Putamen (tissue), 1 donor: ENCODE measurements at places on chromosomes 3 and 15.
A peak's percentile ranks its signal among the peaks of the same experiment; 100 is the strongest.

GRCh38 chr15:89112341-89112971 lies 24.2 kb downstream of the ABHD2 start:
- no peak for DNase-seq

GRCh38 chr3:186798239-186798874 lies 7.9 kb downstream of the RFC4 start:
- DNase-seq: no peak

DNA sequence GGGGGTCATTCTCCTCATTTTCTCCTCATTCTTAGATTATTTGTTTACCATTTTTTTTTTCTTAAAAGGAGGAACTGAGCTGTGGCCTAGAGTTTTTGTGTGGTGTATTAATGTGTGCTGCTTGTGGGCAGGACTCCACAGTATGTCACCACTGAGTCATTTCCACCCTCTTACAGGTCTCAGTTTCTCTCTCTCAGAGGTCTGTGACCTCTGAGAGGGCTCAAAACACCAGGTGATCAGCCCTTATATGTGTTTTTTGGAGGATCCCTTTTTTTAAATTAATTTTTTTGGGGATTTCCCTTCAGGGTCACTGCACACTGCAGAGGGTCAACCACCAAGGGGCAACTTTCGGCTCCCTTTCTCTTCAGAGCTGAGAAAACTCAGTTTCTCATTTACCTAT lies 166.4 kb downstream of the SUCNR1 start:
- no peak for DNase-seq

DNA sequence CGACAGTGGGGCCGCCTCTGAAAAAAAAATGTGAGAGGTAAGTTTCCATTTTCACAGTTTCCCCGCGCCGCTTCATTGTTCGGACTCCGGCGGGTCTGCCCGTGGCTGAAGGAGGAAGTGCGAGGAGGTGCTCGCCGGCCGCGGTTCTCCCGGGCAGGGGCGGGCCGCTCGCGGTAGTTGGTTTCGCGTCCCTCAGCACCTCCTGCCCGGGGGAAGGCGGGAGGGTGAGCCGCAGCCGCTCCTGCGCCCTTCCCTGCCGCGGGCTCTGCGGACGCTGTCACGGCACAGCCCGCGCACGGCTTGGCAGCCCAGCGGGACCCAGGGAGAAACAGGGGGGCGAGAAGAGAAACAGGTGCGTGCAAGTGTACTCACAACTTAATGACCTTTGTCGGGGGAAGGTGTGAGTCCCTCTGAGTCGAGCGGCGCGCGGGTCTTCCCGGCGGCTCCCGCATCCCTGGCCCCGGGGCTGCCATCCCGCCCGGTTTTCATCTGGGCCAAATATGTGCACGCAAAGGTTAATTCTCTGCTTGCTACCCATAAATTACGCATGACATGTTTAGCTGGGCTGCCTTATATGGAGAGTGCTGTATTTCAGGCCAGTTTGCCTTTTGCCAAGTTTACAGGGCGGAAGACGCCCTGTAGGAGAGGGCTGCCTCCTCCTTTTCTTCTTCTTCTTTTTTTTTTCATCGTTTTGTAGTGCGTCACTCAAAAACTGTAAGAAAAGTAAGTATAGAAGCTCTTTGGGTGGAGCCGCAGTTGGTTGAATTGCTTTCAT lies 514 bp downstream of the MBNL1 start:
- peak; percentile 65 for DNase-seq

DNA sequence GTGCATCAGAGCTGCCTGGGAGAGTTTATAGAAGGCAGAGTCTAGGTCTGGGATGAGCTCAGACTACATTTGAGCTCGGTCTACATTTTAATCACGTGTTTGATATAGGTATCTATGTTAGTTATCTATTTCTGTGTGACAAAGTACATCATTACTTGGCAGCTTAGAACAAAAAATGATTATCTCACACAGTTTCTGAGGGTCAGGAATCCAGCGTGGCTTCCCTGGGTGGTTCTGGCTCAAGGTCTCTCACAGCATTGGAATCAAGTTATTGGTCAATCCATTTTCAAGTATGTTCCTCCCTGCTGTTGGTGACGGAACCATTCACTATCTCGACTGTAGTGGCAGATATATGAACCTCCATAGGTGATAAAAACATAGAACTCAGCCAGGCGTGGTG lies 71.7 kb downstream of the ABHD5 start:
- DNase-seq: no peak

GRCh38 chr3:66411961-66412887 lies 88.6 kb downstream of the LRIG1 start:
- DNase-seq: no peak

- DNase-seq: no peak
Measured at GRCh38 chr15:74338676-74339075, 28.8 kb downstream of the CYP11A1 start.

GRCh38 chr15:31516874-31517273 lies 190.2 kb downstream of the KLF13 start:
- DNase-seq: no peak

DNA sequence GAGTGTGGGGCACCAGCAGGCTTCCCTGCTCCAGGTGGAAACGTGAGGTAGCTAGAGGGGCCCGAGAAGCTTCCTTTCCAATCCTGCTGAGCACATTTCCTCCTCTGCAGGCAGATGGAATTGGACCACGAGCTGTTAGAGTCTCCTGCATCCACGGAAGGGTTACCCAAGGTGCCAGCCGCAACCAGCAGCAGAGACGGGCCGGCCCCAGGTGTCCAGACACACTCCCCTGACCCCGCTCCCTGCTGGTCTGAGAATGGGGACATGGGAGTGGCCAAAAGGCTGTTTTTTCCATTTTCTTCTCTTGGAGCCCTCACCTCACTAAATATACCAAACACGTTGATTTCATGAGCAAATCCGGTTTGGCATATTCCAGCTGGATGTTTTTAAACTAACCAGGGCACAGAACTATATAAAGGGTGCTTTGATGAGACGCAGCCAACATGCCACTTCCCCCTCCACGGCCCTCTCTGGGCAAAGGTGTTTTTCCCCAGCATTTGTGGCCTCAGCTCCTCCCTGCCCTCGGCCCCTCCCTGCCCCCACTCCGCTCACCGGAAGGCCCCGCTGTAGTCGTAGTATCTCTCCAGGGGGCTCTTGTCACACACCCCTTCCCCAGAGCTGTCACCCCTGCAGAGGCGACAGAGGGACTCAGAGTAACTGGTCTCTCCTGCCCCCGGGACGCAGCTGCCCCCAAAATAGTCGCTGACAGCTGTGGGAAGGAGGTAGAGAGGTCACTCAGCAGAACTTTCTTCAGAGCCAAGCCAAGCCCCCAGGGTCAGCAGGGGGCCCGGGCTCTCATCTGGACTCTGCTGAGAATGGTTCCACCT lies 7.0 kb downstream of the MELTF start:
- no peak for DNase-seq

DNA sequence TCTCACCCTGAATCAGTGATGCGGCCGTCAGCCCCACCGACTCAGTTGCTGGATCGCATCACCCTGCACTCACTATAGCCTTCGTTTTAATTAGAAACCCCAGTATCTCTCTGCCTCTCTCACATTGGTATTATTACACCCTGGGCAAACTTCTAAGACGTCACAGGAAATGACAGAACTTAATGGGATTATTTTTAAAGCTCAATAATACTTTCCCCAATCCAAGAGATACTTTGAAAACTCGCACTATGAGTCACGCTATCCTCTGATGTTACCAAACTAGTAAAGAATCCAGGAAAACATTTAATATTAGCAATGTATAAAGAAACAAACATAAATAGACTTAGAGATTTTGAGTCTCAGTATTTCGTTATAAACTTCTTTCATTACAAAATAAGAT lies 36.6 kb downstream of the RUBCN start:
- DNase-seq: no peak

GRCh38 chr3:195582947-195583346 lies 793 bp downstream of the APOD start:
- peak; percentile 42 for DNase-seq

DNA sequence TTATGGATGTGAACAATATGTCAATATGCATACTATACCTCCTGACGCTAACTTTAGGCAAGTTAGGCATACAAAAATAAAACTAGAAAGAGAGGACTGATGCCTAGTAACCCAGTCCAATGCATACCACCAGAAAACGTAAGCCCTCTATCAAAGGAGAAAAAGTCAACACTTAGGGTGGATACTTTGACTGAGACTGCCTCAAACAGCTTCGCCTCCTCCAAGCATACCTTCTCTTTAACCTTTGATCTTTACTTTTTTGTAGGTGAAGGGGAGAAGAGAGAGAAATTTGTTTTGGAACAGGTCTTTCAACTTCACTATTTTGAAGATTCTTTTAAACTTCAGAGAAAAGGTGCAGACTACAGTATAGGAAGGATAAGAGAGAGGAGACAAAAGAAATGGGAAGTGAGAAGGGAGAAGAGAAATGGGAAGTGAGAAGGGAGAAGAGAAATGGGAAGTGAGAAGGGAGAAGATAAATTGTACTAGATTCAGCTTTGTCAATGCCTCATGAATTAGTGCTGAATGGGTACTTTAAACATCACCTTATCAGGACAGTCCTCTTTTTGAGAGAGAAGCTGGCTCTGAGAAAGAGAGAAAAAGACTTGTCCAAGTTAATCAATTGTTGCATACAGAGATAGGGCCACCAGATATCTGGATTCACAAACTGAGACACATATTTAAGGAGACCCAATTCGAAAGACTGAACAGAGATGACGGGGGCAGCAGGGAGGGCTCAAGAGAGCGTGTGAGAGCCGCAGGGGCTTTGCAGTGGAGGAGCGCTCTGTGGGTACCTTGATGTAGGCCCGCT lies 1.0 kb downstream of the P3H2 start:
- DNase-seq: no peak

- DNase-seq: no peak
Measured at GRCh38 chr3:143363949-143364348, 244.4 kb downstream of the CHST2 start.

DNA sequence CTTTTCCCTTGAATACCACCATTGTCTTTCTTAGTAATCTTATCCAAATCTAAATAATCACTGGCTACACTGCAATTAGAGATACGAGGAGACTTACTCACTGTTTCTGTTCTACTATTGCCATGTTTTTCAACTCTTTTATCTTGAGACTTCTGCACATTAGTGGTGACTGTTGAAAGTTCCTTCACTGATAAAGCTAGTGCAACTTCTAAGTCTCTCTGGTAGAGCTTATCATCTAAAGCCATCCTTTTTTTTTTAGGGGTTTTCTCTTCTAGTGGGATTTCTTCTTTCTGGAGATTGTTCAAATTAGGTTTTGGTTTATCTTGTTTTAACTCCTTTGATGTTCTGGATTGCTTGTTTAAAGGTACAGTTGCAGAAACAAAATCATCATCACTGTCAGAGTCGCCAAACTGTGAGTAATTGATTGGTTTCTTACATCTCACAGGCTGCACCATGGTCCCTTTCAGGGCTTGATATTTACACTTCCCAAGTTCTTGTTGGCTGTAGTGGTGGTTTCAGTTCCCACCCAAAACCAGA lies 37.7 kb downstream of the NCK1 start:
- no peak for DNase-seq

DNA sequence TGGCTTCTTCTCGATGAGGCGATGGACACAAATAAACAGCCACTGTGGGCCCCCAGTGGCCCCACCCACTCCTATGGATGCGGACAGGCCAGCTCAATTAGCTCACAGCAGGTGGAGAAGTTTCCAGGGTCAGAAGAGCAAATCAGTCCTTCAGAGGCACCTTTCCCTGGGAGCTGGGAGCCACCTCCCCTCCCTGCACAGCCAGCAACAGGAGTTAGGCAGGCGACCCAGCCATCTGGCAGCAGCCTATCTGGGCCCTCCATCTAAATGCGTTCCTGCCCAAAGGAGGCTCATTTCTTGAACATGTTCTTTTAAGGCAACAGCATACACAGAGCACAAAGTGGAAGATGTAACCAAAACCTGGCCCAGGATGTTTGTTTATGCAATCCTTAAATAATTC lies 211.9 kb upstream of the ARRDC4 start:
- no peak for DNase-seq
